Dorsolateral prefrontal cortex (tissue), 122 donors: ENCODE measurements at places on chromosomes 1 and 21.

DNA sequence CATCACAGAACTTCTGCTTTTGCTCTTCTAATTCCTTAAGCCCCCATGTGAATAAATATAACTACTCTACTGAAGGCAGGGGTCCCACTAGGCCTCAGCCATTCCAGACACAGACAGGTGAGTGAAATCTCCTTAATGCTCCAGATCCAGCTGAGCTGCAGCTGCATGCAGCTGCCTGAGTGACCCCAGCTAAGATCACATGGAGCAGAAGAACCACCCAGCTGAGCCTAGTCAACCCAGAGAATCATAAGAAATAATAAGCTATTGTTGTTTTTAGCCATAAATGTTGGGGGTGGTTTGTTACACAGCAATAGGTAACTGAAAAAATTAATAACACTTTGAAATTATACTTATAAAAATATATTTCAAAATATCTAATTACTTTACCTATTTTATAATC is 220.3 kb downstream of the SIPA1L2 start:
- DNase-seq, result no peak

DNA sequence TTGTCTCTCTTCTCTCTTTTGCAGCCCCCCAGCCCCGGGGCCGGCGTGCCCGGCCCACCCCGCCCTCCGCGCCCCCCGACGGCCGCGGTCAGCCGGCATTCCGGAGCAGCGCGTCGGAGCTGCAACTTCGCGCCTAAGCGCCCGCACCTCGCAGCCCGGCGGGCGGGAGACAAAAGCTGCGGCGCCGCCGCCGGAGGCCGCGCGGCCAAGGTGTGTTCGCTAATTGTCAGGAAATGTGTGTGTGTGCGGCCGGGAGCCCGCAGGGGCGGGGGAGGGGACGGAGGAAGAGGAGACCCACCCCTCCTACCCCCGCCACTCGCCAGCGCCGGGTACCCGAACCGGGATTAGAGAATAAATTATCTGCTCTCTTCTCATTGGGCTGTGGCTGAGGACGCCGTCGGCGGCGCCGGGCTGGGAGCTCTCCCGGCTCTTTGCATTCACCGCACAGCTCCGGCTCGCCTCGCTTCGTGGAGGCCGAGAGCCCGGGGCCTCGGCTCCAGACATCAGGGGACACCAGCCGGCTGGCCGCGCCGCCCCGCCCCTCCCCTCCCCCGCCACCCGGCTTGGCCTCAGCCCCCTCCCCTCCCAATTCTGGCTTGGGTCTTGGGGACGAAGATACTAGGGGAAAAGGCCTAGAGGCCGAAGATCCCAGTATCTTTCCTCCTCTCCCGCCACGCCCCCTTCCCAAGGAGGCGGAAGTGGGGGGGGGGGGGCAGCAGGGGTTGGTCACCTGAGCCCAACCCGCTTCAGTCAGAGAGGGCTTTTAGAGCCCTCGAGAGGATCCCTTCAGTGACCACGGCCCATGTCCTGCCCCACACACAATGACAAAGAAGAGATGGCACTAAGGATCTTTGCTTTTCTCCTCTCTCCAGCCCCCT is 1.3 kb upstream of the BLACAT1 start:
- DNase-seq, result no peak

DNA sequence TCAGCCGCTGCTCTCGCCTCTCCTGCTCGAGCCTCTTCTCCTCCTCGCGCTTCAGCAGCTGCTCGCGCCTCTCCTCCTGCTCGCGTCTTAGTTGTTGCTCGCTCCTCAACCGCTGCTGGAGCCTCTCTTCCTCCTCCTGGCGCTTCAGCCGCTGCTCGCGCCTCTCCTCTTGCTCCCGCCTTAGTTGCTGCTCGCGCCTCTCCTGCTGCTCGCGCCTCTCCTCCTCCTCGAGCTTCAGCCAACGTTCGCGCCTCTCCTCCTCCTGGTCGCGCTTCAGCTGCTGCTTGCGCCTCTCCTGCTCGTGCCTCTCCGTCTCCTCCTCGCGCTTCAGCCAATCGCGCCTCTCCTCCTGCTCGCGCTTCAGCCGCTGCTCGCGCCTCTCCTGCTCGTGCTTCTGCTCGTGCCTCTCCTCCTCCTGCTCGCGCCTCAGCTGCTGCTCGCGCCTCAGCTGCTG is 3.7 kb downstream of the TCHH start:
- no peak for DNase-seq

- DNase-seq, result no peak
Measured at GRCh38 chr1:27005166-27005530, 7.5 kb downstream of the TENT5B start.

DNA sequence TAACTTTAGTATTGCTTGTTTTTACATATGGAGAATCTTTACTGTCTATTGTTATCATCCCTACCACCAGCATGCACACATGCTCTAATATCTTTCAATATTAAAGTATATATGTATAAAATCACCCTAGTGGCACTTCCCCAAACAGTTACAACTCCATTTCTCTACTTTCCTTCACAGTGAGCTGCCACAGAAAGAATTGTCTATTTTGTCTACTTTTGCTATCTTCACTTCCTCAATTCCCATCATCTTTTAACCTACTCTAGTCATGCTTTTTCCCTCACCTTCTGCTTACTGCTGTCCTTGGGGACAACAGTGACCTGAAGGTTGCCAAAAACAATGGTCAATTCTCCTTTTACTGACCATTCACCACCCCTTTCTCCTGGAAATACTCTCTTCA is 59.2 kb downstream of the VCAM1 start:
- DNase-seq, result no peak

DNA sequence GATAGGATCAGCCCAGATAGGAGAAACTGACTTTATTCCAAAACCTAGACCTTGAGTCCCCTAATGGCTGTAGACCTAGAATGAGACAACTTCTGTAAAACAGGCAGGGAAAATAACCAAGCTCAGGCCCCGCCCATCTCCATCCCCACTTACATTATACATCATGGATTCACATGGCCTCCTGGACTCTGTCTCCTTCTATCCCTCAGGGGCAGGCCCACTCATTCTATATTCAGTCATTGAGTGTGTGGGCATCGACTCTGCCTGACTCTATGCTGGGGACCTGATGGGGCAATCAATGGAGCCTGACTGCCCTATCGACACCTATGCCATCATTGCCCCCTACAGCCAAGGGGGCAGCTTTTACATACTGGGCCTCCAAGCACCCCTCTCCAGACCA is 6.4 kb downstream of the AVPR1B start:
- no peak for DNase-seq

- DNase-seq, result no peak
Measured at GRCh38 chr1:109814993-109815786, 51.5 kb upstream of the EPS8L3 start.

DNA sequence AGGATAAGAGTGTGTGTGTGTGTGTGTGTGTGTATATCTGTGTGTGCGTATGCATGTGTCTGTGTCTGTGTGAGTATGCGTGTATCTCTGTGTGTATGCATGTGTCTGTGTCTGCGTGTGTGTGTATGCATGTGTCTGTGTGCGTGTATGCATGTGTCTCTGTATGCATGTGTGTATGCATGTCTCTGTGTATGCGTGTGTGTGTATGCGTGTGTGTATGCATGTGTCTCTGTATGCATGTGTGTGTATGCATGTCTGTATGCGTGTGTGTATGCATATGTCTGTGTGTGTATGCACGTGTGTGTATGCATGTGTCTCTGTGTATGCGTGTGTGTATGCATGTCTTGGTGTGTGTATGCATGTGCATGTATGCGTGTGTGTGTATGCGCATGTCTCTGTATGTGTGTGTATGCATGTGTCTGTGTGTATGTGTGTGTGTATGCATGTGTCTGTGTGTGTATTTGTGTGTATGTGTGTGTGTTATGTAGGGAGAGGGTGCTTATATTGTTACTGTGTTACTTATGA is 247.8 kb downstream of the DYRK1A start:
- DNase-seq, result no peak

GRCh38 chr1:172742599-172743500 is 83.9 kb downstream of the FASLG start:
- no peak for DNase-seq

- no peak for DNase-seq
Measured at GRCh38 chr21:15052459-15052763, 12.4 kb downstream of the NRIP1 start.

DNA sequence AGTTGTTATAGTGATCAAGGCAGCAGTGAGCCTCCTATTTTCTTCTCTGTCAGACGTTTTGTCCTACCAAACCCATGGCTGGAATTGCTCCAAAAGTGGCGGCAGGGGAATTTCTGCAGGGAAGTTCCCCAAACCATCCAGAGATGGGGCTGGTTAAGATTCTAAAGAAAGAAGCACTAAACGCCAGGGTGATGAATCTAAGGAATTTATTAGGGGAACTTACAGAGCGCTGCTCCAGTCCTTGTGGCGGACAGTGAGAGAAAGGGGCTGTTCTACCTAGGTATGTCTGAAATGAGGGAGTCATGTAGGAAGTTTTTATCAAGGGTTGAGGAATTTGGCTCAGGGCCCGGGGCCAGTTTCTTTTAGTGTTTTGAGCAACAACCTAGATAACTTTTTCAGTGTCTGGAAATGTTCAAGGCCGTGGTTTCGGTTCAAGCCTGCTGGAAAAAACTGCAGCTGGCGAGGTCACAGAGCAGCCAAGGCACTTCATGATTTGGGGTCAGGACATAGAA is 222.4 kb upstream of the B3GALT2 start:
- DNase-seq, result no peak

DNA sequence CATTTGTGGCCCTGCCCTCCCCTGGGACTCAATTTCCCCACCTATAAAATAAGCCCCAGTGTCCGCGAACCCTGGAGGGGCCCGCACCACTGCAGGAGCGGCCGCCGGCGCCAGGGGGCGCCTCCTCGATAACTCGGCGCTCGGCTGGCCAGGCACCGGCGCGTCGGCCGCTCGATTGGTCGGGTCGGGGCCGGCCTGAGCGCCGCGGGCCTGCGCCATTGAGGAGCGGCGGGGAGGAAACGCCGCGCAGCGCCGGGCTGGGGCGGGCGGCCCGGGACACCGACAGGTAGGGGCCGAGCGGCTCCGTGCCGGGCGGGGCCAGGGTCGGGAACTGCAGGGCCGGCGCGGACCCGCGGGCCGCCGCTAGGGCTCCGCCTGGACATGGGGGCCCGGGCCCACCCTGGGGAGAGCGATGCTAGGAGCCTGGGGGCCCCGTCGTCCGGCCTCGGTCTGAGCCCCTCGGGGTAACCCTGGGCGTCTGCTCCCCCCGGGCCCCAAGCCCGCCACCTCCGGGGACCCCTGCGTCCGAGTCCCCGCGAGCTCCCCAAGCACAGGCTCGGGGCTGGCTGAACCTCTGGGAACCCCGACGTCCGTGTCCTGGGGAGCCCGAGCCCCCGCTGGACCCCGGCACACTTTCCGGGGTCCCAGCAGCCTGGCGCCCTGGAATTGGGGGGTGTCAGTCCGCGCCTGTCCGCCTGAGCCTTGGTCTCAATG is at the start of gene VPS13D:
TSS of gene VPS13D (plus strand) at position 196 of the 714 bp plus-strand sequence. CDS start 4,237 bp downstream, outside the sequence.
- DNase-seq, result peak; percentile 58

DNA sequence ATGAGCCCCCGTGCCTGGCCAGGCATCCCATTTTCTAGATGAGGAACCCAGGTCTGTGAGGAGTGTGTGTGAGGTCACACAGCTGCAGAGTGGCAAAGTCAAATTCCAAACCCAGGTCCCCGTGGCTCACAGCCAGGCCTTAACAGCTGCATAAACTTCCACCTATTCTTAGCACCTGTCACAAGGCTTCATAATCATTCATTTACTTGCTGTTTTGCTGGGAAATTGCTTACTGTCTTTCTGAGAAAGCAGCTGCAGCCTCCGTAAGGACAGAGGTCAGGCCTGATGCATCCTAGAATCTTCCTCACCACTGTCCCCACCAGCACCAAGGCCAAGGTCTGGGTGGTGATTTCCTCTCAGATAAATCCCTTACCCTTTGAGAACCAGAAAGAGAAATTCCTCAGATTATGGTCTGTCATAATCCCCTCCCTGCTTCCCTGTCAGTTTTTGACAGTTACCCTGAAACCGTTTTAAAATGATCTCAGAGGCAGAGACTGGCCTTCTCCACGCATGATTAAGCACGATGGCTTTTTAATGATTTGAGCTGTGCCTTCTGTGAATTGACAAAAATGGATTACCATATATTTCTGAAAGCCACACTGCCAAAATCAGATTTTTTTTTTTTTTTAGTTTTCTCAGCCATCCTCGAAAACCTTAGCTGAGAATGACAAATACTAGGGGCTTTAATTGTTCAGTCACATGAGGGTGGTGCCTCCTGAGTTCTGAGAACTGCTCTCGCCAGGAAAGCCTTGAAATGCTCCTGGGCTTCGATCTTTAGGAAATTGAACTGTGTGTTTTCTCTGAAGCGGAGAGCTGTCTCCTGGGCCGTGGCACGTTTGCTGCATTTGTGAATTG is 70.0 kb upstream of the SELENON start:
- no peak for DNase-seq

DNA sequence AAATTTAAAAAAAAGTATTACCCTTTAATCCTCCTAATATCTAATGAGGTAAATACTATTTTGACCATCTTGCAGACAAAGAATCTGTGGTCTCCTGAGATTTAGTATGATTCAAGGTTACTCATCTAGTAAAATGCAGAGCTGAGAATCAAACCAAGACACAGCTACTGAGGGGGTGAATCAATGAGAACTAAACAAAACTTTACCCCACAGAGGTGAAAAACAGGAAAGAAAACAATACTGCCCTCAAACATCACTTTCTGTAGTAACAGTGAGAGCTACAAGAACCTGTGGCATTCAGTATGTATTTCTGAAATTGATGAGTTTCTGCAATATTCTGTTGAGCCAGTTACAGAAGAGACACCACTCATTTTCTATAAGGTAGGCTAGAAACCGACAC is 85.1 kb downstream of the JAK1 start:
- no peak for DNase-seq

DNA sequence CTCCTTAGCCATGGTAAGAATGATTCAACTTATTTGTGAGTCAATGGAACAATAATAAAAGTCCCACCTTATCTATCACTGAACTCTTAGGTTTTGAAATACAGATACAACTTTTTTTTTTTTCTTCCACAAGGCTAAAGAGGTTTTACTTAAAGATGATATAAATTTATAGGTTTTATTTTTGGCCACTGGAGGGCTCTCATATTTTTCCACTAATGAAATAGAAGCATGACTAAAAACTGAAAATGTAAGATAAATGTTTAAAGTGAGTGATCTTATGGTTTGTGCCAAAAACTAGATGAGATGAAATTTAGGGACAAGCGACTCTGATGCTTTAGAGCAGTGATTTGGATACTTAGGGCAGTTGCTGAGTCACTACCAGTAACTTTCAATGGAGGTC is 499.0 kb downstream of the NUF2 start:
- no peak for DNase-seq

GRCh38 chr1:31201931-31202360 is 37.7 kb downstream of the NKAIN1 start:
- no peak for DNase-seq

DNA sequence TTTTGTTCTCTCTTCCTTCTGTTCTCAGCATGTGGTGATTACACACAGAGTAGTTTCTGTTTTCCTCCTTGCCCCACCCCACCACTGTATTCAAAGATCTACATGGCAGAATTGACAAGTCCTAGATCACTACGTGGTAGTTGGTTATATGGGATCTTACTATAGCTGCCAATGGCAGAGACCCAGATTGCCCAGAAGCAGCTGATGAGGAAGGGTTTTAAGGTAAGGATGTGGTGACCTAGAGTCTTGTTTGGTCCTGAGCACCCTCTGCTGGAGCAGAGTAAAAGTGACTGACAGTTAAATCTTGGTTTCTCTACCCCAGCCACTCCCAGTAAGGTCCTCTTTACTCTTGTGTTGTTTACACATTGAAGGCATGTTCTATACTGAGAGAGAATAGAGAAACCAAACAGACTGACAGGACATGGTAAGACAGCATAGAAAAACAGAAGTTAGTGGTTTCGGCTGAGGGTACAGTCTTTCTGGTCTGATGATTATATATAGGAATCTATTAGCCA is 22.8 kb upstream of the STRIP1 start:
- no peak for DNase-seq

- no peak for DNase-seq
Measured at GRCh38 chr1:224521904-224522734, 87.5 kb upstream of the WDR26 start.

- no peak for DNase-seq
Measured at GRCh38 chr1:30371888-30372791, 351.2 kb downstream of the MATN1 start.
